ENCODE measurements at places on chromosomes 4 and X.

GRCh38 chrX:153921070-153921469 is 5.0 kb downstream of the ARHGAP4 start:
- no peak for DNase-seq

- DNase-seq, result no peak
Measured at GRCh38 chrX:110178179-110178865, 139.6 kb downstream of the AMMECR1 start.

DNA sequence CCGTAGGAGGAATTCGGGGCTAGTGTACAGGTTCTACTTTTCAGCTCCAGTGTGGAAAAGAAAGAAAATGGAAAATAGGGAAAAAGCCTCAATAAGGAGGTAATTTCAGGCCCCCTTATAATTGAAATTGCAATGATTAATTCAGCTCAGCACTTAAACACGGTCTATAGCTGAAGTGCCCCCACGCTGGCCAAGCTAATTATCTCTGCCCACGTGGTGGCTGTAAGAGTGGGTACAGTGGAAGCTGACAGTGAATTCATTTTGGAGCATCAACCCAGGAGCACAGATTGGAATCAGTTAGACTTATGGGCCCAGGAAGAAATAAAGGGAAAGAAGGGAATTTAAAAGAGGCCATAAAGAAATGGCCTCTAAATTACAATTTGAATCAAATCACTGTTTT is 631.1 kb upstream of the CPEB2 start:
- DNase-seq, result no peak

DNA sequence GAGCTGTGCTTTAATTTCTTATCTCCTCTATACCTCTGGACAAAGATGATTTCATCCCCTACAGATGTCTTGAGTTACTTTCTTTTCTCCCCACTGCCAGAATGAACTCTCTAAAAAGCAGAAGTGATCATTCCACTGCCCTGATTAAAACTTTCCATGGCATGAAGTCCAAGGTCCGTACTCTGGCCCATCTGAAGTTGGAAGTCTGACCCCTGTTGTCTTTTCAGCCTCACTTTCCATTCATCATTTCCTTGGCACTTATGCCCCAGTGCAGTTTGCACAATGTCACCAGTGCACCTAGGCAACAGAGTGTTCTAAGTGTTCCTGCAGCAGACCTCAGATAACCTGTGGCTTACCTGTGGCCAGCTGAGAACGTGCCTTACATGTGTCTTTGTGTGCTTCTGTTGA is 242.4 kb downstream of the FRAS1 start:
- DNase-seq, result no peak

- DNase-seq, result no peak
Measured at GRCh38 chrX:15856636-15857035, 2.0 kb upstream of the AP1S2 start.

- DNase-seq, result no peak
Measured at GRCh38 chr4:109798866-109799265, 2.9 kb downstream of the CFI start.

DNA sequence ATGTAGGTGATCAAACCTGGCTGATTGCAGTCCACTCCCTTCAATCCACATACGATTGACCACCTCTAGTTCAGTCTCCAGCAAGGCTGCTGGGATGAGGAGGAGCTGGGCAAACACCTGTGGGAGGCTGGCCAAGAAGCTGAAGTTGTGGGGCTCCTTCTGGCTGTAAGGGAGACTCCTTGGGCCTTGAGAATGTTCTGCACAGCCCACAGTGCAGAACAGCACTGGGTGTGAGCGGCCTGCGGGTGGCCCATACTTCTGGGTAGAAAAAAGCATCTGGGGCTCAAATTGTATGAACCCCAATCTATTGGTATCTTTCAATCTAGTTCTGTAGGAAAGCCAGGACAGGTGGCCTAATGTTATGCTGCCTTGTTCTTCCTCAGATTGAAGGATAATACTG is 1608.8 kb upstream of the PCDH10 start:
- no peak for DNase-seq

- DNase-seq, result no peak
Measured at GRCh38 chrX:8520791-8521190, 56.2 kb downstream of the VCX3B start.

DNA sequence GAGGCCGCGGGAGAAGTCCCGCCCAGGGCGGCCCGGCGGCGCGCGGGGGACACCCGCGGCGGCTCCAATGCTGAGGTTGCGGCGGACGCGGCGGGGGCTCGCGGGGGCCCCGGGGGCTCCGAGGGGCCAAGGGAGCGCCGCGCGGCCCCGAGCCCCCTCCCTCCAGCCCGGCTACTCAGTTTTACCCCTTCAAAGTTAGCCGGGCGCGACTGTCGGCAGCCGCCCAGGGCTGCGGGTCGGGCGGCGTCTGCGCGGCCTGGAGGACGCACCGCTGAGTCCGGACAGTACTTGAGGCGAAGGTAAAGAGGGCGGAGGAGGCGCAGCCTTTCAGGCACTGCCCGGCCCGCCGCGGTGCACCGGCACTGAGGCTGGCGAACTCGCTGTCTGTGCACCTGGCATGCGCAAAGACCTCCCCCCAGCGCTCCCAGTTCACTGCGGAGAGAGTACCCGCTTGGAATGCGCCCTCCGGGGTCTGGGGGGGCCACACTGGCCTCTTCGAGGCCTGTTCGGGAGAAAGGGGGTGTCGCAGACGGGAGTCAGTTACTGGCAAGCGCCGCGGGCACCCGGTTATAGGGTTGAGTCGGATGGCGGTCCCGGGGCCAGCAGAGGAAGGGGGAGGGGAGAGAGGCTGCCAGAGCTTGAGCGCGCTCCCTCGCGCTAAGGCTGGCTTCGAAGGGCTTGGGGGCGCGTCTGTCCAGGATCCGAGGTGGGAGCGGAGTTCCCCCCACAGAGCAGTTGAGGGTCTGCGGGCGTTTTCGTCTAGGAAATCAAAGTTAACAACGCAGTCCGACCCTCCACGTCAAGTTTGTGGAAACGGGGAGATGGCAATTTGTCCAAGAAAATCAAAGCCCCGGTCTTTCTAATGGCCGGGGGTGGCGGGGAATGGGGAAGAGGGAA is 1.1 kb downstream of the PCDH19 start:
- DNase-seq, result no peak

GRCh38 chrX:37357436-37357835 is 8.3 kb downstream of the PRRG1 start:
- no peak for DNase-seq

DNA sequence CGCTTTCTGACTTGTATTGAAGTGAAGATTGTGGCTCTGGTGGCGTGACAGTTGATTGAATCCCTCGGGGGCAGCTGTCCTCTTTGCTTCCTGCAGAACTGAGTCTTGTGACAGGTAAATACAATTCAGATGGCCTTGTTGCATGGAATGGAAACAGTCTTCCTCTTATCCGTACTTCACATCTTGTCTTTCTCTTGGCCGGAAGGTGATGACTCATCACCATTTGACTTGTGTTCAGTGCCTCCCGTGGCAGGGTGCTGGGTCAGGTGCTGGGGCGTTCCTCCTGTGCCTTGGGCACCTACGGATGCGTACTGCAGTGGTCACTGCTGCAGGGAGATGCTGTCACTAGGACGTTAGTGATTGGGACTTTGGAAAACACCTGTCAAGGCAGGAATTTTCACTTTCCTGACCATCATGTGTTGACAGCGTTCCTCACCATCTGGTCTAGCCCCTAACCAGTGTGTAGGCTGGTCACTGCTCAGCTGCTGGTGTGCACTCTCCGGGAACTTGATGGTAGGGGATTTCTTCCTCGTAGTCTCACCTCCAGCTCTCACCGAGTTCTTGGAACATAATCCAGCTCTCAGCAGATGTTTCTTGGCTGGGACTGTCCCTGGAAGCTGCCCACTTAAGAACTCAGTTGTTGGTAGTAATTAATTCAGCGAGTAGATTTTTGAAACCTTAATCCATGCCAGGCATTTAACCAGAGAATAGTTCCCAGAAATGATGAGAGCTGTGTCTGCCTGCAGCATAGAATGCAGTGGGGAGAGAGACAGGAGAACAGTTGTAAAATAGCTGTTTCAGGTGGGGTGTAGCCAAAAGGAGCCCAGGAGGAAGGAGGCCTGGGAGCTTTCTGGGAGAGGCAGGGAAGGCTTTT is 7.2 kb downstream of the TBC1D14 start:
- peak; percentile 27 for DNase-seq

DNA sequence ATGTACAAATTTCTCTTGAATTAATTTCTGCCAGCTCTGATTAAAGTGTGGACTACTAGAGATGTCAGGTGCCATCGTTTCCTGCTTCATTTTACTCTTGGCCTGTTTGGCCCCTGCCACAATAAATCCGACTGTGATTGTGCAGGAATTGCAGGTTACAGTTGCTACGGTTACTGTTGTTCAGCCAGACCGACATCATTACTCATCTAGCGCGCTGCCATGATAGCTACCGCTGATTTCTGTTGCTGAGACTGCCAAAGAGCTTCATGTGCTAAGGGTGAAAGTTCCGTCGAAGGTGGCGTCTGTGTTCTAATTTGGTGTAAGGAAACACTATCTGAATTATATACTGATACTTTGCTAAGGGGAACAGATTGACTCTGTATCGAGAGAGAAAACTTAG is 22.1 kb downstream of the SLIT2 start:
- no peak for DNase-seq

DNA sequence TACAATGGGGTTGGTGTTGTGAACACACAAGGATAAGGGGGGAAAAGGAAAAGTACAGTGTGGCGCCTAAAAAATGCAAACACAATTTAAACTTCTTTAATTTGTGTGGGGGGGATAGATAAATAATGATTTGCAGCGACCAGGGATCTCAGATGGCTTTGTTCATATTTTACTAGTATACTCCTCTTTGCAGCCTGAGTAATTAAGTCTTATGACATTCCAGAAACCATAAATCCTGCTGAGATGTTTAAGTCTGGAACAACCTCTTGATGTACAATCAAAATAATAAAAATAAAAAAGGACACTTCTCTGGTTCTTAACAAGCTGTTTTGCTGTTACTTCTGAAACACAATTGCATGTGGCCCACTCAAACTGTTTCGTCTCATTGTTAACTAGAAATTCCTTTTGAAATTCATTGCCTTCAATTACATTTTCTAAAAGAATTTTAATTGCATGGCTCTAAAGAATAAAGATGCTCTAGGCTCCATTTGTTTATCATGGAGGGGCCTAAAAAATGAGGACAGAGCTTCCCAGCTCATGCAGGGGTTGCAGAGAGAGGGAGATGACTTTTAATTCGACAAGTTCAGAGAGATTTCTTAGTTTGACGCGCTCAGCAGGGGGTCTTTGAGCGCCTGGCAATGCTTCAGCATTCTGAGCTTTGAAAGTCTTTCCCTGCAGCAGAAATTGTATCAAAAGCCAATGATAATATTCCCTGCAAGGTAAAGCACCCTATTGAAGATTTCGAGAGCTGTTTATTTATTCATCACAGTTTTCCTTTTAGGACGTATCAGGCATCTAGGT is 892.4 kb upstream of the TENM3 start:
- DNase-seq, result no peak

- DNase-seq, result no peak
Measured at GRCh38 chr4:1686440-1687036, 2.4 kb upstream of the FAM53A start.

DNA sequence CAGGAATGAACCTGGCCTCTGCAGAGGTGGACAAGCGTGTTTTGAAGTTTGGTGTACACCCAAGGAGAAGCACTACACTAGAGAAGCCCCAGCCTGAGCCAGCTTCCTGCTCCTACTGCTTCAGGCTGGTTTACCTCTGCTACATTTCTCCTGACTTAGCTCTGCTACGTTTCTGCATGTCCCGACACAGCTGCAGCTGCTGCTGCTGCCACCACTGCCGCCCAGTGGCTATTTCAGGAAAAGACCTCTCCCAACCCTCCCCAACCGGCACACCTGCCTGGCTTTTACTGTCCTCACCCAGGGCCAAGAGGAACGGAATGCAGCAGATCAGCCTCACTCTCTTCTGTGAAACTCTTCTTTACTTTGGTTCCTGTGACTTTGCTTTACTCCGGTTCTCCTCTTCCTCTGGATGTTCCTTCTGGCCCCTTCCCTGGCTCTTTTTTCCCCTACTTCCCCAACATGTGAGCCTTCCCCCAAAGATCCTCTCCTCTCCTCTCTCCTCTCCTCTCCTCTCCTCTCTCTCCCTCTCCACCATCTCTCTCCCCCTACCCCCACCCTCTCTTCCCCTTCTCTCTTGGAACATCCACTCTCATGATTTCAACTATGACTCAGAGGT is 3.1 kb upstream of the P2RY4 start:
- no peak for DNase-seq

- DNase-seq, result no peak
Measured at GRCh38 chrX:142671036-142671435, 354.7 kb upstream of the SPANXN4 start.

- no peak for DNase-seq
Measured at GRCh38 chr4:87901422-87901992, 68.7 kb downstream of the MEPE start.

DNA sequence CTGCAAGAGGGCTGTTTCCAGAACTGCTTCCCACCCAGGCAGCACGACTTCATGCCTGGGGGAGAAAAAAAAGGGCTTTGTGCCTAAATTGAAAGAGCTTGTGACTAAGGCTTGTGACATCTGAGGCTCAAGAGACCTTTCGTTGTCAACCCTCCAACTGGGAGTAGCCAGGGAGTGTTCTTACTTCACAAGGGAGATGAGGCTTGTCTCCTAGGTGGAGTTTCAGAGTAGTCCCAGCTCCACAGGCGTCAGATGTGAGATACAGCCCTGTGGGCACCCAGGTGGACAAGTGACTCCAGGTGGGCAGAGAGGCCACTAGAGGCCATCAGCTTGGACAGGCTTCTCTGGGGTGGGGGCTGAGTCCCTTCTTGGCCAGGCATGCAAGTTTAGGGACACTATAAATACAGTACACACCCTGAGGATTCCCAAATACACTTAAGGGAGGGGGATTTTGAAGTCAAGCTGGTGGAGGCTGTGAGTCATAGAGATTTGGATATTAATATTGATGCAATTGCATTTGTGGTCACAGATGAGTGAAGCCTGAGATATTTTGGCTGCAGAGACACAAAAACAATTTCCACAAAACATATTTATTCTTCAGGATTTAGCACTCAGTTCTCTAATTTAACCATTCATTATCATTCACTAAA is 40.1 kb upstream of the SETD7 start:
- no peak for DNase-seq

DNA sequence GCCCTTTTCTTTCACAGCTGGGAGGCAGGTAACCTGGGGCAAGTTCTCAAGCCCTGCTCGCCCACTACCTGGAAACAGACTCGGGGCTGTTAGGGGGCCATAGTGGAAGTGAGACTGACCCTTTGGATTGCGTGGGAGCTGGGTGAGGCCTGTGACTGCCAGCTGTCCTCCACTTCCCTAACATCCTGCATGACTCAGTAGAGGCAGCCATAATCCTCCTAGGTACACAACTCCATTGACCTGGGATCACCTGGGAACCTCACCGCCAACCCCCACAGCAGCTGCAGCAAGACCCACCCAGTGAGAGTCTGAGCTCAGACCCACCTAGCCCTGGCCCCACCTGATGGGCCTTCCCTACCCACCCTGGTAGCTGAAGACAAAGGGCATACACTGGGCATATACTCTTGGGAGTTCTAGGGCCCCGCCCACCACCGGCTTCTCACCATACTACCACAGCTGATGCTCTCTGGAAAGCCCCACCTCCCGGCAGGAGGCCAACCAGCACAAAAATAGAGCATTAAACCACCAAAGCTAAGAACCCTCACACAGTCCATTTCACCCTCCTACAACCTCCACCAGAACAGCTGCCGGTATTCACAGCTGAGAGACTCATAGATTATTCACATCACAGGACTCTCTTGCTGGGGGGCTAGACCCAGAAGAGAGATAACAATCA is 61.1 kb upstream of the DCTD start:
- no peak for DNase-seq
